ENCODE measurements at places on chromosomes 5 and 9.

DNA sequence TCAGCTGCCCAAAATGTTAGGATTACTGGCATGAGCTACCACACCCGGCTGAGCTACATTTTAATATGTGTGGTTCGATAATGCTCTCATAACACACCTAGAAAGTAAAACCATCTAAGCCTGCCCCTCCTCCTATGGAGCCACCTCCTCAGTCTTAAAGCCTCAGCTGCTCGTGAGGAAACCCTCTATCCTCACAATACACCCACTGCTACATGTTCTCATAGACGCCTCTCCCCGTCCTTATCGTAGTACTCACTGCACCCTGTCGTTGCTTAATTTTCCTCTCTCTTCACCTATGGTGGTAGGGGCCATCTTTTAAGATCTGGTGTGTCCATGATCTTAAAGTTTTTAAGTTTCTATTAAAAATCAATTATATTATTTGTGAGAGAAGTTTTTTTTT, 72.9 kb downstream of the RCL1 start:
- no peak for DNase-seq

DNA sequence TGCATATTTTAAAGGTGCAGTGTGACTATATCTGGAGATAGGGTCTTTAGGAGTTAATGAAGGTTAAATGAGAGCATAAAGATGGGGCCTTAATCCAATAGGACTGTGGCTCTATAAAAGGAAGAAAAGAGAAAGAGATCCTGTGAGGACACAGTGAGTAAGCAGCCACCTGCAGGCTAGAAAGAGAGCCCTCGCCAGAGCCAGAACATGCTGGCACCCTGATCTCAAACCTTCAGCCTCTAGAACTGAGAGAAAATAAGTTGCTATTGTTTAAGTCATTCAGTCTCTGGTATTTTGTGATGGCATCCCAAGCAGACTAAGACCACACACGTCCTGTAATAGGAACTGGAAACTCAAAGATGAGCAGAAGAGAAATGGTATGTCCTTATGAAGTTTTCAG, 41.0 kb downstream of the RNF180 start:
- no peak for DNase-seq

DNA sequence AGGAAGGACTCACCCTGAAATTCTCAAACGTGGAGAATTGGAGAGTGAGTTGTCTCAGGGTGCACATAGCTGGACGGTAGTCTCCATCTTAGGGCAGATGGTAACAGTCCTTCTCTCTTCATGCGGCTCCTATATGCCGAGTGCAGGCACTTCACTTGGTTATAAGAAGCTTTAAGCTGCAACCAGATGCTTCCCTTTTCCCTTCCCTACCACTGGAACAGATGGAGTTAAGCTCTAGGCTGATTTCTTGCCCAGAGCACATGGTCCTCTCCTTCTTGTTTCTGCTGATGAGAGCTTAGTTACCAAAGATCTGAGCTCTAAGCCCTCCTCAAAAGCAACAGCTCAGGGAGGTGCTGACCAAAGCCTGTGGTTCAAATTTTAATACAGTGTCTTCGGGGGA, 355.7 kb downstream of the ARHGEF28 start:
- DNase-seq: no peak

DNA sequence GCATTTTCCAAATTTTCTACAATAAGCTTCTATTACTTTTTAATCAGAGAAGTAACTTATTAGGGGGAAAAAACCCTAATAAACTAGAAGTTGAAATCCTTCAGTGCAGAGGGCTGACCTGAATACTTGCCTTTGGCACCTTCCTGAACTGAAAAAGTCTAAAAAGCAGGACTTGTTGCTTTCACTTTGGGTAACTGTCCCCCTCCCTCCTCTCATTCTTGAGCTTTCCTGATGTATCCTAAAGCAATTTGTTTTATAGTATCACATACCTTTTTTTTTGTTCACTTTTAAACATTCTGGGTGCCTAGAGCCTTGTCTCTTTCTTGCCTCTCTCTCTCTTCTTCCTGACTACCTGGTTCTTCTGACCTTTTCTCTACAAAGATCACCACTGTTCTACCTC, 64.0 kb upstream of the ERBIN start:
- no peak for DNase-seq

DNA sequence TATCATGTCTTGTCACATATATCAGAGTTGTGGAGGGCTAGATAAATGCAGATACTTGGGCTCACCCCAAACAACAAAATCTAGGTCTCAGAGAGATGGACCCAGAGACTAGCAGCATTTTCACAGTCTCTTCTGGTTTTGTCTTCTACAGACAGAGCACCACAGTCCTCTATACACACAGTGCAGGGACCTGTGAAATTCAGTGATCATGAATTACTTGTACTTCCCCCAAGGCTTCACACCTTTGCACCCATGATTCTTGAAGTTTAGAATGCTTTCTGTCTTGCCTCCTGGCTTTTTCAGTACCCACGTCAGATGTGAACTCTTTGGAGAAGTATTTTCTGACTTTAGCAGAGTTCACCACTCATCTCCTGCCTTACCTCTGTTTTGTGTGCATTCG, 371.5 kb upstream of the PRR16 start:
- DNase-seq: no peak

DNA sequence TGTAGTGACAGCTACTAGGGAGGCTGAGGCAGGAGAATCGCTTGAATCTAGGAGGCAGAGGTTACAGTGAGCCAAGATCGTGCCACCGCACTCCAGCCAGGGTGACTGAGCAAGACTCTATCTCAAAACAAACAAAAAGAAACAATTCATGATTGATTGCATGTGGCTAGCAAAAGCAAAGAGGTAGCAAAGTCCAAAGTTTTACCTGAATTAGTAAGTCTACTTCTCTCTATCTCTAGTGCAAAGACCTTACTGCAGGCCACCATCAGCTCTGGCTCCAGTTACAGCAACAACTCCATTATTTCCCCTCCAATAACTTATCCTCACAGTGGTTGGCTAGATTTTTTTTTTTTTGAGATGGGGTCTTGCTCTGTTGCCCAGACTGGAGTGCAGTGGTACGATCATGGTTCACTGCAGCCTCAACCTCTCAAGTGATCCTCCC, 6.2 kb upstream of the SAR1B start:
- no peak for DNase-seq

DNA sequence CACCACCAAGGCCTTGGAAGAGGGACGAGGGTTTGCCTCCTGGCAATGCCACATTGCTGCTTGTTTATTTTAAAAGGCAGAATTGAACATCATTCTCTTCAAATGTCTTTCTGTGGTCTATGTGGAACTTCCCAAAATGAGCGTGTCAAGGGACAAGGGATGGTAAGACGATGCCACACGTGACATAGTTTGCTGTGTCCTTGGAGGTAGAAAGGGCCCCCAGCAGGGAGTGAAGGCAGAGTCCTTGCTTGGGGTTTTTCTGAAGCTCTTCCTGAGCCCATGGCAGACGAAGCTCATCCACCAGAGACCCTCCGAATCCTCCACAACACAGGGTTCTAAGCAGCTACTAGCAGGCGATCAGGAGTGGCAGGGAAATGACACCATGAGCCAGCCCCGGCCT, 28.3 kb downstream of the PRRX2 start:
- no peak for DNase-seq

DNA sequence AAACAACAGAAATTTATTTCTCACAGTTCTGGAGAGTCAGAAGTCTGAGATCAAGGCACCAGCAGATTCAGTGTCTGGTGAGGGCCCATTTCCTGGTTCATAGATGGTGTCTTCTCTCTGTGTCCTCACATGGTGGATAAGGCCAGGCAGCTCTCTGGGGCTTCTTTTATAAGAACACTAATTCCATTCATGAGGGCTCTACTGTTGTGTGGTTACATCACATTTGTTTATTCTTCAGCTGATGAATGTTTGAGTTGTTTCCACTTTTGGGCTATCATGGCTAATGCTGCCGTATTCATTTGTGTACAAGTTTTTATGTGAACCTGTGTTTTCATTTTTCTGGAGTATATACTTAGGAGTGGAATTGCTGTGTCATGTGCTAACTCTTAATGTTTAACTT, 35.2 kb downstream of the DDX4 start:
- no peak for DNase-seq

- no peak for DNase-seq
Observed at GRCh38 chr5:3217771-3218495, 377.7 kb upstream of the IRX1 start.

Data from left renal cortex interstitium (tissue), 4 donors.